Activated CD4-positive, alpha-beta T cell treated with anti-CD3 and anti-CD28 coated beads for 36 hours (primary cell): ENCODE measurements at places on chromosomes 12 and 14.
A peak's percentile ranks its signal among the peaks of the same experiment; 100 is the strongest.

DNA sequence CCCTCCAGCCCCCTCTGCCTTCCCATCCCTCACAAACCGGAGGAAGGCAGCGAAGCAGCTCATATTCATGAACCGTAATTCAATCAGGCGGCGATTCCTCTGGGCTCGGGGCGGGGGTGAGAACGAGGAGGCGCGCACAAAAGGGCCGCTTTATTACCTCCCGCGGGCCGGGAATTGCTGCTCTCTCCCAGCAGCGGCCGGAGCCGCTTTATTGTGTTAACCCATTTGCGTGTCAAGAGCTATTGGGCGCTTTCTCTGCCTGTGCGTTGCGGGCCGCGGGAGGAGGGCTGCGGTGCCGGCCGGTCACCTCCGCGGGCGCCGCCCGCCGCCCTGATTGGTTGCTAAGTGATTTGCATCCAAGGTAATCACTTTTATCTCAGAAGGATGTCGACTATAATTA is 4.8 kb downstream of the FAM222A start:
- DNase-seq = no peak

DNA sequence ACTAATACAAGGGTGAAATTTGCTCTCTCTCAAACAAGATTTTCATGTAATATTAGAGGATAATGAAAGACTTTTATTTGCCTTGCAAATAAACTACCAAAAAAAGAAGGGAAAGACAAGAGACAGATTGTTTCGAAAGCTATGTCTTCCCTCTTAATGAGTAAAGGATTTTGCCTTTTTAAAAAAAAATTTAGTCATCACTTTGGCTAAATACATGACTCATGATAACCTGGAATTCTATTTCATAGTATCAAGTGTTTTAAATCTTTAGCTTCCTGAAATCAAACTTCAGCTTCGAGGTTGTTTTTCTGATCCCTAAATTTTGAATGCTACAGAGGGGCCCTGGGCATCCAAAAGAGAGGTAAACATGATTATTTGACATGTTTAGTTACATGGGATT is 144.4 kb downstream of the CCDC59 start:
- no peak for DNase-seq

GRCh38 chr14:79730953-79731352 is 480.4 kb downstream of the DIO2 start:
- no peak for DNase-seq

- DNase-seq = no peak
Measured at GRCh38 chr12:81639196-81639595, 120.0 kb downstream of the PPFIA2 start.

DNA sequence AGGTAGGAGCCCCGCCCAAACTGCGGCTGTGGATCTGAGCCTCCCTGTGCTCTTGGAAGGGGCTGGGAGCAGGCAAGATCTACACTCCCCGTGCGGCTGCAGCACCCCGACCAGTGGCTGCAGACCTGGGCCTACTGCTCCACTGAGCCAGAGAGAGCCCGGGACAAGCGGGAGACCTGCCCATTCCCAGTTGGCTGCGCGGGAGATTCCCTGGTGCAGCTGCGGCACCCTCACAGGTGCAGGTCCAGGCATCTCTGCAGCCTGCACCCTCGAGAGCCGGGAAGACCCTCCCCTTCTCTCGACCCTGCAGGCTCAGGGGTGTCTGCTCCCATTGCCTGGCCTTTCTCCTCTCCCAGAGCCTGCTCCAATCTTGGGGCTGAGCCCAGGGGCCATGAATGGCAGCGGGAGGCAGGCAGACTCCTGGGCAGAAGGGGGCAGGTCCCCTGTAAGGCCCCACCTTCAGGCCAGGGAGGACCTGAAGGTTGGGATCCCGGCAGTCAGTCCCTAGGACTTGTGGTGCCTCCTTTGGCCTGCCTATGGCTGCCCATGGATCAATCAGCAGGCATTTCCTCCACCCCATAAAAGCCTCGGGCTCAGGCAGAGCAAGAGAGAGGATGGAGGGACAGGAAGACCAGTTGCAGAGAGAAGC is 8.8 kb upstream of the A2M start:
- no peak for DNase-seq

DNA sequence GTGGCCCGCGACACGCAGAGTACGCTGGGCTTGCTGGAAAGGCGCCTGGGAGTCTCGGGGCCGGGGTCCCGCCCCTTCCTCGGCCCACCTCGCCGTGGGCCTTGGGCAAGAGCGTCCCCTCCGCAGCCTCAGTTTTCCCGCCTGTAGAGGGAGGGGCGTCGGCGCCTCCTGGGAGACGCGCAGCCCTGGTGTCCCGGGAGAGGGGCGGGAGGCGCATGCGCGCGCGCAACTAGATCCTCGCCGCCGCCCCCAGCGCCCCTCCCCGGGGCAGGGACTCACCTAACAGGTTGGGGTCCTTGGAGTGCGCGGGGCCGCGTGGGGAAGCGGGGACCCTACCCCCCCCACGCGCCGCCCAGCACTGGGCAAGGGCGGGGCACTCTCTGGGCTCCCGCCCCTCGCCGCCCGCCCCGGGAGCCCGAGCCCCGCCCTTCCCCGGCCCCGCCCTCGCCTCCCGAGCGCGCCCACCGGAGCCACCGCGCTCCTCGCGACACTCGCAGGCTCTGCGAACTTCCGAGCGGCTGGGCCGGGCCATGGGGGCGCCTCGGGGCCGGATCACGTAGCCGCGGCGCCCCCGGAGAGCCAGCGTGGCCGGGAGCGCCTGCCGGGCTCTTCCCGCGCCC is at the start of gene KIF26A:
KIF26A (plus strand) TSS at position 490 of the 620 bp plus-strand sequence. CDS start 136 bp downstream, outside the sequence.
- peak; percentile 52 for DNase-seq

DNA sequence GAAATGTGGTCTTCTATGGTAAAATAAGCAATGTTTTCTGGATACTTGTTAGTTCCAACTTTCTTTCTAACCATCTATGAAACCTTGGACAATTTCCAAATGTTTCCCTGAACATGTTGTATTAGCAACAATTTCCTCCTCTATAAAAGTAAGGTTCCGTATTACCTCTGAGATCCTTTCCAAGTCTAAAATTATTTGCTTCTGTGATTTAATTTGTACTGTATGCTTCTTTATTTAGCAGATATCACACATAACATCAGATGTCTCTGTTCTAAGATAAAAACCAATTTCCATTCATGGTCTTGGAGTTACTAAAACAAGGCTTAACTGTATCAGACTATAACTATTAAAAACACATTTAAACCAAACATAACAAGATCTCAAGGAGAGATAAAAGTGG is 177.2 kb downstream of the FOXA1 start:
- no peak for DNase-seq
